NCI-H2081 (cell line): ENCODE measurements at places on chromosomes 2 and 18.

- no peak for DNase-seq
Measured at GRCh38 chr2:191895743-191896142, 48.9 kb upstream of the CAVIN2 start.

DNA sequence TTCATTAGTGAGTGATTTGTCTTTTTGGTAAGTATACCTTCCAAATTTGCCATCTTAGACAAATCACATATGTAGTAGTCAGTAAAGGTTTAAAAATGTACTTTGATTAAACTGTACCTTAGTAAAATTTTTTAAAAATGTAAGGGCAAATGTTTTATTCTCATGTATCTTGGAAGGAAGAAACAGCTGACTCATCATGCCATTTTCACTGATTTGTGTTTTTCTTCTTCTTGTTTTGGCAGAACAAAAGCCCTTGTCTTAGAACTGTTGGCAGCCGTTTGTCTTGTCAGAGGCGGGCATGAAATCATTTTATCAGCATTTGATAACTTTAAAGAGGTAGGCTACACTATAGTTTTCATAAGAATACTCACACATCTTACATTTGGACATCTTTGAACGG, 136.5 kb downstream of the PRPF40A start:
- no peak for DNase-seq

- no peak for DNase-seq
Measured at GRCh38 chr2:72414137-72414760, 266.6 kb upstream of the CYP26B1 start.

- no peak for DNase-seq
Measured at GRCh38 chr2:189683348-189683747, 8.9 kb downstream of the ANKAR start.

- peak; percentile 90 for DNase-seq
Measured at GRCh38 chr2:26399771-26400376, 1.8 kb upstream of the DRC1 start.

GRCh38 chr2:43375746-43376522, 149.5 kb upstream of the ZFP36L2 start:
- no peak for DNase-seq

GRCh38 chr2:86793752-86794151, 3.0 kb upstream of the CD8A start:
- no peak for DNase-seq

- peak; percentile 50 for DNase-seq
Measured at GRCh38 chr2:112181571-112182290, 43.5 kb downstream of the FBLN7 start.

GRCh38 chr2:217877866-217878265, 124.9 kb downstream of the TNS1 start:
- DNase-seq: no peak

DNA sequence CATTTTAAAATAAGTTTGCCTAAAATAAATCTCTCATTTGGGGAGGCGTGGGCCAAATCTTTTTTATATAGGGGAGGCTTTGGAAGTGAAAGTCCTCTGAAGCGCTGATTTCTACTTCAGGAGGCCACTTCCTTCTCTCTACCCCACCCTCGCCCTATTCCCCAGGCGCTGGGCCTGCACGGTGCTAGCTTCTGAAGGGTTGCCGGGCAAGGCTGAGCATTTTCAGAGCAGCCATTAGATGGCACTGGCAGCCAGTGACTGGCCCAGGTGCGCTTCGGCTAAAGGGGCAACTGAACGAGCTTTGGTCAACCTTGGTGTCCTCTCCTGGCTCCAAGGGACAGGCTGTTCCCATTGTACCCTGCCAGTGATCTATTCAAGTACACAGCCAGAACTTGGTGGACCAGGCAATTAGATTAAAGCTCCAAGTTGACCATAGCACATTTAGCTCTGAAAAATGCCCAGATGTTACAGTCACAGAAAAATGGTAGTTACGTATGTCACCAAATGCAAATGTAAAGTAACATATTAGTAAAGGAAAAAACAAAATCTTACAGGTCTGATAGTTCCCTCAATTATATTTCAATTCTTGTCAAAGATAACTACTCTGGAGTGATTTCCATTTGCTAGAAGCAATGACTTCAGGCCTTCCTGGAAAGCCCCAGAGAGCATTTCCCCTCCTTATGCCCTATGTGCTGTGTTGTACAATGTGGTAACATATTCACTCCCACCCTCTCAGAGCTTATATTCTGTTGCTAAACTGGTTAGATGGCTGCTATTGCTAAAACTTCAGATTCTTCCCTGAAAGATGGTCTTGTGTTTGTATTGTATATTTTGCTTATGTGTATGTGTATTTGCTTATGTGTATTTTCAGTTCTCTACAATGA, 2.1 kb downstream of the POMC start:
- DNase-seq: peak; percentile 48

DNA sequence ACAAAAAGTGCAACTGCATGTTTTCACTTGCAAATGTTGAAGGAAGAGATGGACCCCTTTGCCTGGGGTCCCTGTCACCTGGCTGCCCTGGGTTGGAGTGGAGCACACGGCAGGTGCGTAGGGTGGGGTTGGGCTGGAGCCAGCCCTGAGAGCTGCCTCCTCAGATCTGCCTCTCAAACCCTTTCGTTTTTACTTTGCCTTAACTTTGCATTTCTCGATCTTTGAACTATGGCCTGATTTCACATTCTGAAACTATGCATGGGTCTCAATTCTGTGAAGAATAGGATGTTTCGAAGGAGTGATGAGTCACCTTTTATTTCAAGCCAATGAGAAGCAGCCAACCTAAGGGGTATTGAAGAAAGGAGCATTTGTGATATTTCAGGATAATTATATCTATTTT, 132.8 kb downstream of the ACOXL start:
- no peak for DNase-seq

GRCh38 chr2:34291076-34291475, 692.0 kb upstream of the FAM98A start:
- DNase-seq: no peak

DNA sequence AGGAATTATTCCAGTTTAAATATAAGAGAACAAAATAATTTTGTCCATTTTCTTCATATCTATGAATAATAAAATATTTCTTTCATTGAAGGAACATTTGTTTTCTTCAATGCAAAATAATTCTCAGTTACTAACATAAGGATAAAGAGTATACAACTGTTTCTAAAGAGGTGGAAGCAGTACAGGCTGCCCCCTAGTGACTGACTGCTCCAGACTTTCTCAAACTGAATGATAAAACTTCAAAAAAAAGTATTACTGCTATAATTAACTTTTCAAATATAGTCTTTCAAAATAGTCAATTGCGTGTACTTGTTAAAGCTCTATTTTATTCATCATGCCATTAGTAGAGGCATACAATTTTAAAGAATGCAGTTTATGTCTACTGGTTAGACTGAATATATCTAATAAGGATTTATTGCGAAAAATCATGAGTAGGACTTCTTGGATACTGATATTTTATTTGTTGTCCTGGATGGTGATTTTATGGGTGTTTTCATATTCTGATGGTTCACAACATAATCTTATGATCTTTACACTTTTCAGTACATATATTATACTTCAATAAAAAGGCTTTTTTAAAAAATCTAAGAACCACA, 100.1 kb downstream of the WDPCP start:
- no peak for DNase-seq
